Esophagus muscularis mucosa (tissue), 4 donors: ENCODE measurements at places on chromosomes 2 and 18.

- H3K36me3 ChIP-seq = peaks cover 16% of the 10 kb centered on the region
- H3K27me3 ChIP-seq = no peaks in the 10 kb centered on the region
- no peaks in the 10 kb centered on the region for H3K4me1 ChIP-seq
- no peak overlapping the region for H3K4me3 ChIP-seq
These were observed 52.8 kb downstream of the SLC35F5 start for GRCh38 chr2:113703386-113704299.

DNA sequence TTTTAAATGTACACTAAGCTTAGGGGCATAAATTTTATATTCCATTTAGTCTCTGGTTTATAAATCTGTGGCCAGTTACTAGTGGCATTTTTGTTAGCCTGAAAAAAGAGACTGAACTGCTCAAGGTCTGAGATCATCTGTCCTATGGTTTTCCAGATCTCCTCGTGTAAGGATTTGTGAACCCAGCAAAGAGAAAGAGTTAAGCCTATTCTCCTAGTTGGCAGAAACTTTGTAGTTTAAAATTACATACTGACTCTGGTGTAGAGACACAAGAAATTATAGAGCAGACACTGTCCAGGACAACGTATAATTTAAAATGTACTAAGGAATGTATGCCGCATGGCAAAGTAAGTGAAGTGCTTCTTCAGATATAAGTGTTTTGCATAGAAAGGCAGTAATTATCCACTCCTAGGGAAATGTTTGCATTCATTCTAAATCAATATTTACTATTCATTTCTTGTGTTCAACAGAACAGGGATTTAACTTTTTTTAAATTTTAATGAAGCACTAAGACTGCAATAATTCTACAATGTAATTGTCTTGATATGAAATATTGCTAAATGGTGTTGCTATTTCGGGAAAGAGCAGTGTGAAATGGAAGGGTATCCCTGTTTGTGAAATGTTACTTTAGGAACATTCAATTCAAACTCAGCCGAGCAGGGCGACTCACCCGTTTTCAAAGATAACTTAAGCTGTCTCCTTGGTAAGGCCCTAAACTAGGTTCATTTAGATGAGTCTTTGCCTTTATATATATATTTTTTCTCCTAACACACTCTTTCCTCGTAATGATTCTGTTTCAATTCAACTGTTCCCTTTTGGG is 508.4 kb upstream of the ZEB2 start:
- H3K27me3 ChIP-seq = no peaks in the 10 kb centered on the region
- H3K36me3 ChIP-seq = no peaks in the 10 kb centered on the region
- H3K4me3 ChIP-seq = no peak overlapping the region
- no peak for DNase-seq
- no peaks in the 10 kb centered on the region for H3K4me1 ChIP-seq

GRCh38 chr2:28403370-28403956 is 10.8 kb downstream of the FOSL2 start:
- H3K36me3 ChIP-seq = peaks cover 48% of the 10 kb centered on the region
- no peak for DNase-seq
- peaks cover 99% of the 10 kb centered on the region for H3K4me1 ChIP-seq
- no peaks in the 10 kb centered on the region for H3K27me3 ChIP-seq
- H3K27ac ChIP-seq = no peak overlapping the region

- DNase-seq = no peak
- H3K27me3 ChIP-seq = no peaks in the 10 kb centered on the region
These were observed 17.5 kb downstream of the ACAA2 start for GRCh38 chr18:49795612-49796552.

DNA sequence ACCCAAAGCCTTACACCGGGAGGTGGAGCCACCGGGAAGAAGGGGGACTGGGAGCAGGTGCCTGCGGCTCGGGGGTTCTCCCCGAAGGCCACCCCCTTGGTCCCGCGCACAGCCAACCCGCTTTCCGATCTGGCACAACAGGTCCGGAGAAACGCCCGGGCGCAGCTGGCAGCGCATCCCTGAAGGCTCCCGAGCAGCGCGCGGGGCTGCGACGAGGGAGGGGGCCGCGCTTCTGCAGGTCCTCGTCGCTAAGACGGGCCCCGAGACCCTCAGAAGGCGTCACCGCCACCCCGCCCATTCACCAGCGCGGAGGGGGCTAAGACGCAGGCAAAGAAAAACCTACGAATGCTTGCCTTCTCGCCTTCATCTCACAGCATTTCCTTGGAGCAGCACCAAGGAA is 1.8 kb downstream of the CBLN2 start:
- H3K27ac ChIP-seq = no peak overlapping the region
- H3K4me1 ChIP-seq = peaks cover 23% of the 10 kb centered on the region
- no peaks in the 10 kb centered on the region for H3K27me3 ChIP-seq

- no peak overlapping the region for H3K4me3 ChIP-seq
- DNase-seq = no peak
- H3K27ac ChIP-seq = no peak overlapping the region
- no peaks in the 10 kb centered on the region for H3K27me3 ChIP-seq
These were observed 2.0 kb downstream of the IL1A start for GRCh38 chr2:112782234-112782799.
